Fibroblast of lung (primary cell): ENCODE measurements at places on chromosomes 3 and 15.

- peak; percentile 70 for DNase-seq
Measured at GRCh38 chr3:17678116-17678741, 64.2 kb downstream of the TBC1D5 start.

GRCh38 chr3:147733217-147733616 lies 324.1 kb downstream of the ZIC1 start:
- no peak for DNase-seq

- DNase-seq = no peak
Measured at GRCh38 chr3:107630779-107631178, 108.0 kb downstream of the BBX start.

DNA sequence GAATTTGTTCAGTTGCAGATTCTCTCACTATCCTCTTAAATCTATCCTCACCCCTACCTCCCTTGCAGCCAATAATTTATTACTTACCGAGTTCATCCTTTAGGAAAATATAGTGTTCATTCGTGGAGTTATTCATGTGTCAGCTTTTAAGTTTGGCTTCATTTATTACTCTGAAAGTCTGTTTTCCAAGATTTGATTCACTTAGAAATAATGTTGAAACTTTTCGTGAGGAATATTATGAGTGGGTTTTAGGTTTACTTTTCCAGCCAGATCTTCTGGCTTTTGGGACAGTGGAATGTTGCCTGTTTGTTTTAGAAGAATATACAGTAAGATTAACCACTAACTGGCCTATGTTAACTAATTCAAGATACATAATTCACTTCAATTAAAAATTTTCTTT lies 161.0 kb upstream of the CGNL1 start:
- peak; percentile 52 for DNase-seq

- no peak for DNase-seq
Measured at GRCh38 chr3:21543380-21544075, 207.5 kb downstream of the ZNF385D start.

DNA sequence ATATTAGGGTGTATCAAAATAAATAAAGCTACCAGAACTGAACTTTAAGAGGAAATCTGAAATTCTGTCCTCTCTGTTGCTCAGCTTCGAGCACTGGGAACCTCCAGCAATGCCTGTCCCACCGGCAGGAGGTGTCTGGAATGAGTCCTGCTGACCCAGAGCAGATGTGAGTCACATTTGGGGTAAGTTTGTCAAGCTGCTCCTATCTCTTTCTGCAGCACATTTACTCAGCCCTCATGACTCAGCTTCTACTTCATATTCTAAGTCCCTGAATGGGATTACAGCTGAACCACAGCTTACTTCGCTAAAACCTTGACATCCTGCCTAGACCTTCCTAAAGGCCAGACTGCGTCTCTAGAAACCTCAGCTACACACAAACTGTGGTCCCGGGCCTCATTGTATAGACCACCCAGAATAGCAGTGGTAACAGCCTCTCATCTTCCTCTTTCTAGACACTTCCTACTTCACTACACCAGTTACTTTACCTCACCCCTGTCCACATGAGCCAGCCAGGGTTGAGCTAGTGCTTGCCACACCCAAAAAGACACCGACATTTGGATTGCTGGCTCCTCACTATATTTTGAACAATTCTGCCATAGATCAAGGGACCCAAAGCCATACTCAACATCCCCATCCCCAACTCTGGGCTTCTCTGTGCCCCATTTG lies 109.6 kb upstream of the TMCO5A start:
- DNase-seq = peak; percentile 98

- DNase-seq = peak; percentile 2
Measured at GRCh38 chr15:85141726-85142125, 160.1 kb downstream of the PDE8A start.

- DNase-seq = peak; percentile 78
Measured at GRCh38 chr3:73624017-73624820, 522 bp downstream of the PDZRN3 start.

DNA sequence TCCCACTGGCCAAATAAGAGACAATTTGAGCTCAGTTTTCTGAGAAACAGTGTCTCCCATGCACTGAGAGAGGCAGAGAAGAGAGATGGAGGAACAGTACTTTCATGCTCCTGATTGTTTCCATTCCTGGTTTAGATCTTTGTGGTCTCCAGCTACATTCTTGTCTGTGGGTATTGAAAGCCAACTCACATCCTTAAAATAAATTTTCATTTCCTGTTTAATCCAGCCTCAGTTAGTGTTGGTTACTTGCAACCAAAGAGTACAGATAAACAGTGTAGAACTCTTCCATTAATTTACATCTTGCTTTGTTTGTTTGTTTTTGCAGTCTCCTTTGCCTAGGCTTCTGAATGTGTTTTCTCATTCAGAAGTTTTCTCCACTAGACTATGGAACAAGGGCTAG lies 123.7 kb upstream of the CLSTN2 start:
- no peak for DNase-seq

- no peak for DNase-seq
Measured at GRCh38 chr15:75307778-75308390, 25.2 kb downstream of the GOLGA6D start.

- DNase-seq = no peak
Measured at GRCh38 chr3:175357758-175358157, 498.6 kb downstream of the NAALADL2 start.

DNA sequence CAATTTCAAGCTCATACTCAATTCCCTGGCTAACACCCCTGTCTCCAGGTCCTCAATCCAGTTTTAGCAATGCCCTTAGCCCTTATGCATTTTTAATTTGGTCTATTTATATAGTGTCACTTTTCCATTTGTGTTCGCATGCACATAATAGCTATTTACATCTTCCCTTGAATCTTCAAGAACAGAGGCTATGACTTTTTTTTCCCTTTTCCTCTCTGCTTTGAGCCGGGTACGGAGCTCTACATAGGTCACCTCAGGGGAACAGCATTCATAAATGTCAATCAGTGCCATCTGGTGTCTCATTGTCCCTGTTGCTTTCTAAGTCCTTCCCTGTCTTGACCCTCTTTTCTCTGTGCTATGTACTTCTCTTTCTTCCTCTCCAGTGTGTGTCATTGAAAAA lies 26.5 kb upstream of the ACTC1 start:
- no peak for DNase-seq

DNA sequence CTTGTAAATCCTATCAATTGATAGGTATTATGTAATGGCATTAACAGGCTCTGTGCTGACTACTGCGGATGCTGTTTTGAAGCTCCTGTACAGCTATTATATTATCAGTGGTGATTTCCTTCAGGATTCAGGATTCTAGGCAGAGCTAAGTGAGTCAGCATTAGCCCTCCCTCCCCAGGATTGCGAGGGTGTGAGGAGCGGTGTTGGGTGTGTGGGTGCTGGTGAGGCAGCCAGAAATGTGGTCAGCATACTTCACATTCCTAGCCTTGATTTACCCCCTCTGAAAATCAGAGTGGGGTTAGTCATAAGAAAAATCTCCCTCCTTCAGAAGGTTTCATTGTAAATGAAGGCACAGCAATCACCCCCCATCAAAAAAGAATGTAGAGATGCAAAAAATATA lies 72.5 kb downstream of the SNTN start:
- DNase-seq = peak; percentile 98

DNA sequence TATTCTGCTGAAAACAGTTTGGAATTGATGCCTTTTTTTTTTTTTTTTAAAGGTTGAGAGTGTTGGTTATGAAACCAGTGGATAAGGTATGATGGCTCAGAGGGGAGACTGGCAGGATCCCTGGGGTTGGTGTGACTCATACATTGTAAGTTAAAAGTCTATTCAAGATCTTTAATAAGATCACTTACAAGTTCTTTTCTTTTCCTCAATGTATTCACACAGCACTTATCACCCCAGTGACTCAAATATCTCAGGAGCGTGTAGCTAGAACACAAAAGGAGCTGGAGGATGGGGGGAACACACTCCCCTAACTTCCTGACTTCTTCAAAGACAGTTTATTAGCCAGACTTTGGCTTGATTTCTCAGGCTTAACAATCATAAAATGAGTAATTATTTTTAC lies 285.3 kb downstream of the SV2B start:
- peak; percentile 95 for DNase-seq

- DNase-seq = peak; percentile 39
Measured at GRCh38 chr3:29789686-29790085, 508.8 kb downstream of the RBMS3 start.

GRCh38 chr15:40342416-40343320 lies 1.9 kb upstream of the CCDC9B start:
- DNase-seq = no peak

GRCh38 chr3:108297647-108298046 lies 1.3 kb downstream of the HHLA2 start:
- DNase-seq = no peak

GRCh38 chr3:77699125-77699691 lies 659.3 kb downstream of the ROBO2 start:
- no peak for DNase-seq

DNA sequence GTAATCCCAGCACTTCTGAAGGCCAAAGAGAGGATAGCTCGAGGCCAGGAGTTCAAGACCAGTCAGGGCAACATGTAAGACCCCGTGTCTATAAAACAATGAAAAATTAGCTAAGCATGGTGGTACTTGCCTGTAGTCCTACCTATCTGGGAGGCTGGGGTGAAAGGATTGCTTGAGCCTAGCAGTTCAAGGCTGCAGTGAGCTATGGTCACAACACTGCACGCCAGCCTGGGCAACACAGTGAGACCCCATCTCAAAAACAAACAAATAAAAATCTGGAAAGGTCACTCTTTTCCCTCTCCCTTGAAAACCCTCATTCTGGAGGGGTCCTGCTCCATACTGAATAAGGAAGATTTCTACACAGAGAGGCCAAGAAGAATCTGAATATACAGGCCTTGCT lies 43.5 kb upstream of the ZNF280D start:
- no peak for DNase-seq

- peak; percentile 88 for DNase-seq
Measured at GRCh38 chr15:69535101-69535638, 82.6 kb downstream of the RPLP1 start.

DNA sequence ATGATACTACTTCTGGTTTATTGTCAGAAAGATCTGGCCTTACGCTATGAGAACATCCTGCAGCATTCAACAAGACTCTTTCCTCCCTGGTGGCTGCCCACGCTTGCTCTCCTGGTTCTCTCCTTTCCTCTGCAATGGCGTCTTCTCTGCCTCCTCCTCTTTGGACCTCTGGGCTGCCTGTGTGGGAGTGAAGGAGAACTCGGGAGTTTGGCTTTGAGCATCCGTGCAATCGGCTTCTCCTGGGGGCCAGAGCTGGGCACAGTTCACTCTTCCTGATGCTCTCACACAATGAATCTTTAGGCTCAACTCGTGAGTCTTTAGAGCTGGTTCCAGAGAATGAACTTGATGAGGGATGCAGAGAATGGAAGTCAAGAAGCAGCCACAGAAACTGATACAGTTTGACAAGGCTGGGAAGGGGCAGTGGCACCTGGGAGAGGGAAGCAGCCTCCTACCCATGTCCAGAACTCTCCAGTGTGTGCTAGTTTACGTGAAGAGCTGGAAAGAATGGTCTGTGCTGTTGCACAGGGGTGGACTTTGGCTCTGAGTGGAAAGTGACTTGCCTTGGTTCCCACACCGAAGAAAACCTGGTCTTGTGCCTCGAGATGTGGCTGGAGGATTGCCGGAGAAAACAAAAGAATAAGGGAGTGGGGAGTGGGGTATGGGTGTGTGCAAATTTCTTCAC lies 37.9 kb downstream of the RPLP1 start:
- DNase-seq = no peak

DNA sequence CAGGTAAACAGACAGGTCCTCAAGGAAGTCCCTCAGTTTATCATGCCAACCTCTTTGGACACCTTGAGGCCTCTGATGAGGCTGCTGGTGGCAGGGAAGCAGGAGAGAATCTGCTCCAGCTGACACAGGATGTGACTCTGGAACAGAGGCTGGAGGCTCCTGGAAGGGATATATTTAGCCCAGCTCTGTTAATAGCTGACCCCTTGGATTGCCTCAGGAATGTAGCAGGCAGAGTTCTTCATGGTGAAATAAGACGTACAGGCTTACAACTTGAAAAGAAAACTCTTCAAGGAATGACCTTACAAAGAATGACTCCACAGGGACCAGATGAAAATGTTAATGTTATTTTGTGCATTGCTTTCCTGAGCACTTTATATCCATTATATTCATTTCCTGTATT lies 90.5 kb downstream of the AQP9 start:
- peak; percentile 66 for DNase-seq

- no peak for DNase-seq
Measured at GRCh38 chr15:29134641-29135308, 134.8 kb downstream of the NSMCE3 start.

DNA sequence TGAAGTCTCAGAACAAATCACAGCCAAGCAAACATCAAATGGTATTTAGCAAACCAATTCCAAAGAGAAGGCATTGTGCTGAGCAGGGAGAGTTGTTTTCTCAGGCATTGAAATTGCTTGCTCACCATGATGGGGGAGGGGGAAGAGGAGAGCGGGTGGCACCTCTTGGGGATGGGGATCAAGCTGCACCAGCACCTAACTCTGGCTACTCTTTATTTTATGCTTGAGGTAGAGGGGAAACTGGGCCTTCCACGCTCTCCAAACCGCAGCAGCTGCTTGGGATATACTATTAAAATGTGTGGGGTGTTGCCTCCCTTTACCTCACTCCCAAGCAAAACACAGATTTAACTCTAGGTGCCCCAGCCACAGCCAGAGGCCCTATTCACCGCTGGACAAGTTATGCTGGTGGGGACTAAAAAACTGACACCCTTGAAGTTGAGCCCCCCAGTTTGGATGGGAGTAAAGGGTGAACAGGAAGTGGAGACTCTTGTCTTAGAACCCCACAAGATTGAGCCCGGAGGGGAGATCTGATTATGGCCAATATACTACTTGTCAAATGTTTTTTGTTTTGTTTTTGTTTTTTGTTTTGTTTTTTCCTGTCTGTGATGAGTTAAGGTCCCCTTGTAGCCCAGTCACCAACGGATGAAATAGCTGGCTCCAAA lies 5.0 kb upstream of the FOXB1 start:
- no peak for DNase-seq

DNA sequence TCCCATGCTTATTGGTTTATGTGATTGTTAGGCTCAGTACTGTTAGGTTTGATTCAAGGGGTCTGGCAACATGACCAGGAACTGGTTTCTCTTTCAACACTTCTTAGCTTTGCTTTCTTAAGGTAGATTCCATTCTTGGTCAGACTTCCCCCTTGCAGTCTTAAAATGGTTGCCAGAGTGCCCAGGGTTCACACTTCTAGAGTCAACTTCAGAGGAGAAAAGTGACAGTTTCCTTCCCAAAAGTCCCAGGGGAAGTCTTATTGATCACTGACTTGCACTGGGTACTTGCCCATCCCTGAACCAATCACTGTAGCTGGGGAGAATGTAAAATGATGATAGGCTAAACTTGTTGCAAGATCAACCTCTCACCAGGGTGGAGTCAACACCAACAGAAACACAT lies 14.1 kb downstream of the MGLL start:
- DNase-seq = no peak

DNA sequence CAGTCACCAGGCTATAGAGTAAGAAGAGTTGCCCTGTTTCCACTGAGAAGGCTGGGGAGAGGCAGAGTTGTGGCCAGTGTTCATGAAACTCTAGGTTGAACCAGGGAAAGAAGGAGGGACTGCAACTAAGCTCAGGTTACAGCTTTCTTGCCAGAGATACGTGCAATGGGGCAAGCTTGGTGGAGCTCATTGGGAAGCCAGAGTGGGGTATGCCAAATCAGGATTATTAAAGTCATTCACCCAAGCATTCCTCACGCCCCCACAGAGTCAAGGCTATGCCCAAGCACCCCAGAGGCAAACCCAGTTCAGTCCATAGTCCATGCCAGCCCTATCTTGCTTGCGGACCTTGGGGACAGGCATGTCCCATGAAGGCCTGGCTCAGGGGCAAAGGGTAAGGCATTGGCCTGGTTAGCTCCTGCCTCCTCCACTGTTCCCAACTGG lies 17.6 kb downstream of the SLC6A20 start:
- DNase-seq = no peak
